Activated CD8-positive, alpha-beta memory T cell treated with anti-CD3 and anti-CD28 coated beads, Interleukin-2, amount 50 U/mL, for 48 hours (primary cell): ENCODE measurements at places on chromosomes 3 and 15.

DNA sequence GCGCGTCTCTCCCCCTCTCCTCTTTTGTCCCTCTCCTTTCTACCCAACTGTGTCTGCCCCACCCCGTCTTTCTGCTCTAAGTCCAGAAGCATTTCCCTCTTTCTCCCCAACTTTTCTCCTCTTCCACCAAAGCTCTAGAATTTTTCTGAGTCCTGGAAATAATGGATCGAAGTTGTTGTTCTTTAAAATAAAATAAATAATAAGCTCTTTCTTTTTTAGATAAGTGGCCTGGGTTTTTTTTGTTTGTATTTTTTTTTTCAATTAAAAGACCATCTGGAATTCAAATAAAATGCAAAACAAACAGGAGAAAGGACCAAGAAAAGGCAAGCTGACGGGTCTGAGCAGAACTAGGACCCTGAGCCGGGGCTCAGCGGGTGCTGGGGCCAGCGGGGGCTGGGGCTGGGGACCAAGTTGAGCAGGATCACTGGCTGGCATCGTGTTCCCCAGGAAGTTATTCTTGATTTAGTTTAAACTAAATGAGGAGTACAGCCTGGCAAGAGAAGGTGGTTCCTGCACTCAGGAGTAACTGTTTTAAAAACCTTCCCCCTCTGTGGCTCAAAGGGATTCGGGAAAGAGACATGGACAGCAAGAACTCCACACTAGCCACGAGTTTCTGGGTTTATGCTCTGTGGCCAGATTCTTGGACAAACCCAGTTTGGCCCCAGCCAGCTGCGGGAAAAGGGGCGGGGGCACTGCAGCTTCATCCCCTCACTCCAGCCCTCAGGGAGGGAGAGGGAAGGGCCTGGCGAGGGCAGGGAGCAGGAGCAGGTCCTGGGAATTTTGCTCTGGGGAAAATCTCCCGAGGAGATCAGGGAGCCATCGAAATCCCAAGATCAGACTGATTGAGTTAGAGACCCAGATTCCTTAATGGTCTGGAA lies 8.4 kb downstream of the GATA2 start:
- no peak for DNase-seq

DNA sequence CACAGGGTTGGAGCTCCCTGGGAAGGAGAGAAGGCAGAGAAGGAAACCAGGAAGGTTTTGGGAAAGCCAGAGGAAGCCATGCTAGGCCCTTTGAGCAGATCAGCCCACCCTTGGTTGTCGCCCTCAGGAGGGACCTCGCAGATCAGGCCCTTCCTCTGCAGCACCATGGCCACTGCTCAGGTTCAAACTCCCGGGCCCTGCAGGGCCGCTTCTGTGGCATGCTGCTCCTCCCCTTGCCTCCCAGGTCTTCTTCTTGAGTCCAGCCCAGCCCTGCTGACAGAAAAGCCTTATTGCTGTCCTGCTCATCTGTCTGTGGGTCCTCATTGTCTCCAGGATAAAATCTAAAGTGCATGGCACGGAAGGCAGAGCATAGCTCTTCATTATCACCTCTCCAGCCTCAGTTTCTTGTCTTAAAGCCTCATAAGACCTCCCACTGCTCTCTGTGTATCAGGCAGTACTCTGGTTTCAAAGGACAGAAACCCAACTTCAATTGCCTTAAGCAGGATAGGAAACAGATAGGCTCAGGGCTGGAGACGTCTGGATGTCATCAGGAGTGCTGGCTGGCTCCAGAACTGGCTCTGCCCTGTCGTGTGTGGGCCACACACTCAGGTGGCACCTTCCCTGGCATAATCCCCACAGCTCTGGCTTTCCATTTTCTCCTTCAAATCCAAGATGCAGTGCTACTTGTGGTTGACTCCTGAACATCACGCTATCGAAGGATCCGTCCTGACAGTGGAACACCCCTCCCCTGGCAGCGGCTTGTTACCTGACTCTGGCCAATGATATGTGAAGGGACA lies 118.5 kb downstream of the EEFSEC start:
- DNase-seq: peak; percentile 36

DNA sequence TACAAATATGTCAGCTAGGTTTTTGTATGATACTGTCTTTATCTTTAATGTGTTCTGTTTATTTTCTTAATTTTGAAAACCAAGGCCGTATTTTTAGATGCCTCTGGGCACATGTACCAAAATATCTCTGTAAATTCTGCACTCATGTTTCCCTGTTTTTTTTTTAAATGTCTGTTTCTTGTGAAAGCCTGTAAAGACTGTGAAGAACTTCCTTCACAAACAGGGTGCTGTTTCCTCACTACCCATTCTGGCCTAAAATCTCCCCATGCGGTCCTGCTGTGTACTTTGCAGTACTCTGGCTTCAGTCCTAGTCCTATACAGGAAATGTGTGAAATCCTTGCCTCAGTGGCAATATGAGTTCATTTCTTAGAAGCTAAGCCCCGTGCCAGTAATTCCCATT lies 133.4 kb upstream of the ZBTB20 start:
- no peak for DNase-seq

GRCh38 chr15:93196135-93196670 lies 107.2 kb upstream of the RGMA start:
- no peak for DNase-seq

DNA sequence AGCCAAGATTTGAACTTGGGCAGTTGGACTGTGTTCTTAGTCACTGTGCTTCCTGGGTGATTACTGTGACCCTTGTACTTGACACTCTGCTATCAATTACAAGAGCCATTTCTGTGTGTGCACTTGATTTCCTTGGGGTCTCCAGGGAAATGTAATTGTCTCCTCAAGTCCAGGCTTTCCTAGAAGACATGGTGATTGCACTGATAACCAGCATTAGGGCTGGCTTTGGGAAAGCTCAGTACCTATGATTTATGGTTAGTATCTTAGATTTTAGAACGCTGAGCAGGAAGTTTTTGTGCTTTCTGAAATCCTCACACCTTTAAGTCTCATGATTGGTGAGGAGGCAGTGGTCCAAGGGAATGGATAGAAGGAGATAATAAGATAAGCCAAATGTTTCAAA lies 1.6 kb upstream of the CLDN11 start:
- no peak for DNase-seq

GRCh38 chr15:34122771-34123183 lies 20.9 kb downstream of the PGBD4 start:
- no peak for DNase-seq

DNA sequence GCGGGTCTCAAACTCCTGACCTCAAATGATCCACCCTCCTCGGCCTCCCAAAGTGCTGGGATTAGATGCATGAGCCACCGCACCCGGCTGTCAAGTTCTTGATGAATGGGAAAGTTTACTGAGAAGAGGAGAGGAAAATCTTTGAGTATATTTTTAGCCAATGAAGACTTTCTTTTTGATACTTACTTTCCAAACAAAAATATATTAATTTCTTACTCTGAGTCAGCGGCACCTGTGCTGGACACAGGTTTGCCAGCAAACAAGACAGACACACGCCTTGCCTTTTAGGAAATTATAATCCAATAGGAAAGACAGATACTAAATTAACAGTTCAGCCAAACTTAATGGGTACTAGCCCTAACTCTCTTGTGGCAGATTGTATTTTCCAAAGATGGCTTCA lies 166.6 kb downstream of the SHQ1 start:
- no peak for DNase-seq

- no peak for DNase-seq
Measured at GRCh38 chr3:119175872-119176756, 2.7 kb downstream of the UPK1B start.

DNA sequence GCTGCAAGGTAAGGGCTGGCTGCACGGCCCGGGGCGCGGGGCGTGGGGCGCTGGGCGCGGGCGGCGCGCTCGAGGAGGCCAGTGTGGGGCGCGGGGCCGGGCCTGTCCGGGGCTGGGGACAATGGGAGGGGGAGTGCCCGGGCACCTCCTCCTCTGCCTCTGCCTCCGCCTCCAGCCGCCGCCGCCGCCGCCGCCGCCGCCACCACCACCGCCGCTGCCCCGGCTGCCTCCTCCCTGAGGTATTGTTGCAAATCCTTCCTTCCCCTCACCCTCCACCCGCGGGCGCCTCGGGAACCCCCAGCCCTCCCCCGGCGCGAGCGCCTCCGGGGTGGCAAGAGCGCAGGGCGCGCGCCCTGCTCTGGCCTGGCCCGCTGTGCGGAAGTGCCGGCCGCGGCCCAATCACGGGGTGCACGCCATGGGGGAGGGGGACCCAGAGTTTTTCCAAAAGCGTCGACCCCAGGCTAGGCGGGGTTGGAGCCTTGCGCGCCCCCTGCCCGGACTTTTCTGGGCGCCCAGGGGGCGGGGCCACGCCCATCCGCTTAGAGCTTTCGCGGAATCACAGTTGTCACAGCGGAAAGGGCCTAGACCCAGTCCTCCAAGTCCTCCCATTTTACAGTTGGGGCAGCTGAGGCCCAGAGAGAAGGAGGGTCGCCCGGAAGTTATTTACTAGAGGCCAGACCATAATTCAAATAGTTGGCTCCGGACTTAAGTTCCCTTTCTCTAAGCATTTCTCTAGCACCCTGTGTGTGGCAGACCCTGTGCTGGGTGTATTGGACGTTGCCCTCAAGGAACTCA lies at the start of gene LPP:
Gene LPP, plus strand, starts transcription at position 144 of the 795 bp plus-strand sequence. CDS start 251,964 bp downstream, outside the sequence.
- DNase-seq: peak; percentile 88

DNA sequence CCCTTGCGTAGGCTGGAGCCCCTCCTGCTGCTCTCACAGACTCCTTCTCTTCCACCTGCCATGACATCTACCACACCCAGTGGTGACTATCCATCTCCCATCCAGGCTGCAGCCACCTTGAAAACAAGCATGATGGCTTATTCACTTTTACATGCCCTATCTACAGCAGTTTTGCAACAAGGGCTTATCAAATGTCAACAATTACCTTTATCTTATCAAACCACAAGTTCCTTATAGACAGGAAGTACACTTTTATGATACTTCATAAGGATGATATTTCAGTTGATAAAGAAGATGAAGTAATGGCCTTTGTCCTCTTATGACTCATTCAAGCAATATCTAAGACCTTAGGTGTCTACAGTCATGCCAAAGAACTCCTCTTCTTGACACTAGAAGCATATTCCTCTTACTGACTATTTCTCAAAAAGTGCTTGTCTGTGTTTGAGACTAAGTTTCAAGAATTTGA lies 125.3 kb upstream of the SPRED1 start:
- no peak for DNase-seq

GRCh38 chr15:88262064-88262463 lies 5.5 kb upstream of the NTRK3 start:
- no peak for DNase-seq
